ENCODE measurements at places on chromosomes 12 and 14.

GRCh38 chr12:60693019-60693626 lies 1097.3 kb downstream of the SLC16A7 start:
- DNase-seq = no peak

GRCh38 chr12:114958538-114958937 lies 274.6 kb upstream of the TBX3 start:
- DNase-seq = no peak

DNA sequence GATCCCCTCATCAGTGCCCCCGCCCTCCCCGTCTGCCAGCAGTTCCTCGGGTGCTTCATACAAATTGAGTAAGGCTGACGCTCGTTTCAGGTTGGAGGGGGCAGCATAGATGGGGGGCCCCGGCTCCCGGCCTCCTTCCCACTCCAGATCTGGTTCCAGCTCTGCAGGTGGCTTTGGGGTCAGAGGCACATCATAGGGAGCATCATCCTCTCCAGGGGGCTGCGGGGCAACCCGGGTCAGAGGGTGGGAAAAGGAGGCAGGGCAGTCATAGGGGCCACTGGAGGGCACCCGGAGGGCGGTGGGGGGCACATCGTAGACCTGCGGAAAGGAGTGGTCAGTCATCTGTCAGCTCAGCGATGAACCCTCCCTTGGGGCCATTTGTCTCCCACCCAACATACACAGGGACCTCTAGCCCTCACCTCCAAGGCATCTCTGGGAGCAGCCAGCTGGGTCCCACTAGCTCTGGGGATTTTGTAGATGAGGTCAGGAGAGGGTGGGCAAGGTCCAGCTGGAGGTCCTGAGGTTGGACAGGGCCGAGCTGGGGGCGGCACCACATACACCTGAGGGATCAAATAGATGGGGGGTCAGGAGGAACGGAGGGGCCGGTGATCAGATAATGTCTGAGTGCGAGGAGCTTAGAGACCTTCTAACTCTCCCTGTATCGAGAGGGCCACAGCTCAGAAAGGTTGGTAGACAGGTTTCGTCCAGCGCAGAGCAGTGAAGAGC lies 5.1 kb downstream of the EFS start:
- no peak for DNase-seq

GRCh38 chr12:99154216-99154982 lies 493.2 kb upstream of the GARIN6 start:
- DNase-seq = no peak

GRCh38 chr12:26425587-26426260 lies 230.4 kb downstream of the SSPN start:
- DNase-seq = no peak

DNA sequence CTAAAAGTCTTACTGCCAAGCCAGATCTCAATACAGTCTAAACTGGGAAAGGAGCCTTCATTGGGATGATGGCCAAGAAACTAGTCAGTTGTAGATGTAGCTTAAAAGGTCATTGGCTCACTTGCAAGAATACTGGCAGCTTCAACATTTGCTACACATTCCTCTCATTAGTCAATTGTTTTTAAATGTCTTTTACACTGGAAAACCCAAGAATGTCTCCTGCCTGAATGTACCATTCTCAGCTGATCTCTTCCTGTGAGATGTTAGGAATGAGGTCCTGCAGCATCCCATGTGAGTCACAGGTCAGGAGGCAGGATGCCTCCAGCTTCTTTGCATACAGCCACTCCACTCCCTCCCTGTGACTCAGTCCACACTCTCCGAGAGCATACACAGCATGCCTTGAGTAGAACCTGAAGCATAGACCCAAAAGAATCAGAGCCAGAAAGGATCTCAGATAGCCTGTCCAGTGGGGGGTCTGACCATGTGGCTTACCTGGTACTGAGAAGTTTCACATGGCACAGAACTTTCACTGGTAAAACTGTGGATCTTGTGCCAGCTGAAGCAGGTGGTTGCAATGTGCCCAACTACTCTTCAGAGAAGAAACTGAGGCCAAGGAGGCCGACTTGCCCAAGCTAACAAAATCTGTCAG lies 56.0 kb upstream of the HECTD1 start:
- no peak for DNase-seq

DNA sequence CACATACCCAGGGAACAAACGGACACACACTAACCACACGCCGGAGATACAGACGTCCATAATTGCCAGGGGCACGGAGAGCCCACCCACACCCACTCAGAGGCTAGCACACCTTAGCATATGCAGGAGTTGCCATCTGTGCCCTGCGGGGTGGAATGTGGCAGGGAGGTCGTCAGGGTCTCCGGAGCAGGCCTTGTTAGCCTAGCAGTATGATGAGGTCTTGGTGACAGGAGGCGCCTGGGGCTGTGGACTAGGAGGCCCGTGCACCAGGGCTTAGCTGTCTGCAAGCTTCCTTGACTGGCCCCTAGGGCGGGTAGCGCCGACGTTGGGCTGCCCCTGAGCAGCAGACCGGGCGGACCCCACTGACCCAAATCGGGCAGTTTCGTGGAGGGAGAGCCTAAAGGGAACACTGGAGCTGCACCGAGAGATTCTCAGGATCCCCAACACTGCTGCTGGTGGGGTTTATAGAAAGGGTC lies 10.0 kb downstream of the STAC3 start:
- no peak for DNase-seq

GRCh38 chr12:105319691-105320209 lies 10.7 kb upstream of the C12orf75 start:
- no peak for DNase-seq

DNA sequence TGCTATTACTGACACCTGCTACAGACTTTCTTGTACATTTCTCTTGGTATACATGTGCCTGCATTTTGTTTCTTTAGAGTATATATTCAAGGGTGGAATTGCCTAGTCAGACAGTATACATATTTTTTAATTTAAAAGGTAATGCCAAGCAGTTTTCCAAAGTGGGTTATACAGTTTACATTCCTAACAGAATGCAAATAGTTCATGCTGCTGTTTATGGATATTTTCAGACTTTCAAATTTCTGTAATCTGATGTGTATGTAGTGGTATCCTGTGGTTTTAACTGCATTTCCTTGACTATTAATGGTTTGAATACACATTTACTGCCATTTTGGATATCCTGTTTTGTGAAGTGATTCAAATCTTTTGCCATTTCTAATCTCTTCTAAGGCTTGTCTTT lies 55.5 kb upstream of the VCPKMT start:
- DNase-seq = no peak

DNA sequence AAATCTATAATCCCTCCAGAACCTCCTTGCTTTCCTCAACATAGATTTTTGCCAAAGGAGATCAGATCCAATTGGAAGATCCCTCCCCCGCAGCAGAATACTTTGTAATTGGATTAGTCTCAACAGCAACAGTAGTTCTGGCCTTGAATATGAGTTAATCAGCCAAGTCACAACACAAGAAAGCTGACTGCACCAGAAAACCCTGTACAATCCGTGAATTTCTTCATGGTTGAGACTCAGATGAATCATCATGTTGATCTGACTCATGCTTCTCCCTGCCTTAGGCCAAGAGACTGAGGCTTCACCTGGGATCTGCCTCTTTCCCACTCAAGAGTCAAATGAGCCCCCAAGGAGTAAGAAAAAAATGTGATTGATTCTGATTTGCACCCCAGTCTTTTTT lies 3.0 kb upstream of the METTL17 start:
- DNase-seq = no peak

DNA sequence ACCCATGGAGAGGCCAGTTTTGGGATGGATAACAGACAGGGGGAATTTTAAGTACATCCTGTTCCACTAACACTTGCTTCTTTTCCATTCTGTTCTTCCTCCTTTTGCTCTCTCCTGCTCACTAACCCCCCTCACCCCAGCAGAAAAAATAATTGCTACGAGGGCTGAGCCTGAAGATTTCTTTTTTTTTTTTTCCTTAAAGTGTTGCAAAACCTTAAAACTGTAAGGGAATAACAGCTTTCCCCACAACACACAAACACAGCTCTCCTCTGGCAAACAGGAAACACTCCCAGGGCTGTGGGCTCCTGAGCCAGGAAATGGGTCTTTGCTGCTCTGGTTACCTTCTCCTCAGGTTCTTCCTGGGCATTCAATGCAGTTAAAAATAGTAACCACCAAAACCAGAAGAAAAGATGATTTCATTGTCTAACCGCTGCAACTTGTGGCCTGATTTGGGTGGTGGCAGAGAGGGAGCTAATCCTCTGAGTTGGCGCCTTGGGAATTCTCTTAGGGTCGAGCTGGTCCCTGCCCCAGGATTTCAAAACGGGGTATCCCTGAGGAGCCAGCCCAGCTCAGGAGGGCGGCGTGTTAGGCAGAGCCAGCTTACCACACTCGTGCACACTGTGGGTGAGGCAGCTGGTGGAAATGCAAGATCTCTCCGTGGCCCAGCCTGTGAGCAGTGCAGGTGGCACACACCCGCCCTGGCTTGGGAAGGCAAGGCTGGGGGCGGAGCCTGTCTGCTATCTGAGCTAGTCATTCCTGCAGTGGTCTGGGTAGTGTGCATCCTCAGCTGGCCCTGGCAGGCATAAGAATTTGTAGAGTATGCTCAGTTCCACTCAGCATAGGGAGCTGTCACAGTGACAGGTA lies 17.1 kb upstream of the EMP1 start:
- DNase-seq = peak; percentile 46

DNA sequence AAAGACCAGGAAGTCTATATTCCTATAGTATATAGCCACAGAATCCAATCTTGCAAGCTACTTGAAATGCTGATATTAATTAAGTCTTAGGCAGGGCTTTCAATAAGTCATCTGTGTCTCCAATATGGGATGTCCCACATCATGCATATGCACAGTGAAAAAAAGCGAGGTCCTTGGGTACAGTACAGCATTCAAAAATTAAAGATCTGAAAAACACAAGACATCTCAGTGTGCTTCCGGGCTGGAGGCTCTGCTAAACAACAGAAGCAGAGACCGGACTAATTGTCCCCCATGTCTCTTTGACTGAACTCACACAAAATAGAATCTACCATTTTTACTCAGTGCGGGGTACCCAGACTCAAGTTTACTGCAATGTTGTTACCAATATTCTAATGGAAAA lies 156.0 kb downstream of the DAD1 start:
- DNase-seq = no peak

DNA sequence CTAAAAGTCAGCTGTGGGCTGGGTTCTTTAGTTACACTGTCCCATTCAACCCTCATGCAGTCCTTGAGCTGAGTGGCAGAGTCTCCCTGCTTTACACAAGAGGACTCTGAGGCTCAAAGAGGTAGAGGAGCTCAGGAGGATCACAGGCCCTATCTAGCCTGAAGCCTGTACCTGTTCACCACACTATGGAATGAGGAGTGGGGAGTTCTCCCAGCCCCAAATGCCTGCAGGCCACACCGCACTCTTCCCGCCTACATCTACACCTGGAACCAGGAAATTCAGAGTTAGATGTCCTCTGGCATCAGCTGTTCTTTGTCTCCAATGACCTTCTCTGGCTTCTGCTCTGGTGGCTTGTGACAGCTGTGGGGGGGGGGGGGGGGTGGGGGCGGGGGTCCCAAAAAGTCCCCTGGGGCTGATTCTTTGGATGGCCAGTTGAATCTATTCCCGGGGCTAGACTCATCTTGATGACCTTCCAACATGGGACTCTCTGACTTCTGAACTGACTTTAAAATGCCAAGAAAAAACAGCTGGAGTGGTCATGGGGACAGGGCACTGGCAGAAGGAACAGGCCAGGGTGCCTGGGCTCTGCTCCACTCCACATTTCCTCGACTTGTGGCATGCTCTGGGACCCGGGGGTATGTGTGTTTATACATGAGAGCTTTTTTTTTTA lies 30.6 kb downstream of the RIN3 start:
- no peak for DNase-seq

DNA sequence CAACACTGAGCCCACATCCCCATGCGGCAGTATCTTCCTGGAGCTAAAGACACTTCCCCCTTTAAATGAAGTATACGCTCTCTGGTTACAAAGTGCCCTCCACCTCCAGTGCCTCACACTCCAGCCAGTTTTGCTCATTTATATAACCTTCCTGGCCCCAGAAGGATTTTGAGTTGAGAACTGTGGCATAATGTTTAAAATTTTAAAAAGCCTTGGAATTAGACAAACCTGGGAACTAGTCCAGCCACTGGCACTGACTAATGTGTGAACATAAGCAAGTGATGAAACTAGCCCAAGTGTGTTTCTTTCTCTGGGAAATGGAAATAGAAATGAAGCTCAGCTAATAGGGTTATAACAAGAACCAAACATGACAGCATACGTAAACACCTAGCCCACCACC lies 723.7 kb upstream of the USP15 start:
- no peak for DNase-seq

DNA sequence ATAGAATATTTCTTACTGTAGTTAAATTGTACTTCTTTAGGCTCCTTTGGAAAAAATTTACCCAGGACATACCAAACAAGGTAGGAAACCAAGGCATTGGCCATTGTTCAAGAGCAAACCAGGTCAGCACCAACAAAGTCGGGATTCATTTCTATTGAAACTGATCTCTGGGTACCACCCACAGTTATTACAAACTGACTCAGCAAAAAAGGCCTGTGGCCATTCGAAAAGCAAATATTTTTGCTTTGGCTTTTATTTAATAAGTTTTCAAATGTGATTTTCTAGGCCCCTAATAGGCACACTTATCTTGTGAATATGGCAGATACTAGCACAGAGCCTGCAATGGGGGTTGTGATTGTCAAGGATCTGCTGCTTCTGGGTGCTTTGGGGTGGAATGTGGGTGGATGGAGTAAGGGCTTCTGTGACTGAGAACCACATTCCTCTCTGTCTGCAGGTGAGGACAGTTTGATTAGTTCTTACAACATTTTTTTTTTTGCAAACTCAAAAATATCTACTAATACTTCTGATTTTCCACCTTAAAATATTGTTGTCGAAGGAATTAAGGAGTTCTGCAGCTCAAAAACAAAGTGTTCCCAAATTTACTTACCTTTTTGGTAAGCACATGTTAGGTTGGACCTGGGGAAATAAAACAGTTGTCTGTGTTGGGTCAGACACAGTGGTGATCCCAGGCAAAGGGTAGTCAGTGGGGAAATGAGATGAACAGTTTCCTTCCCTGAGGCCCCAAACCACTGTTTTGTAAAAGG lies 45.1 kb downstream of the FLRT2 start:
- no peak for DNase-seq

Measured in CD4-positive, alpha-beta T cell (primary cell).